CD4-positive, alpha-beta memory T cell (primary cell): ENCODE measurements at places on chromosomes 3 and 15.

DNA sequence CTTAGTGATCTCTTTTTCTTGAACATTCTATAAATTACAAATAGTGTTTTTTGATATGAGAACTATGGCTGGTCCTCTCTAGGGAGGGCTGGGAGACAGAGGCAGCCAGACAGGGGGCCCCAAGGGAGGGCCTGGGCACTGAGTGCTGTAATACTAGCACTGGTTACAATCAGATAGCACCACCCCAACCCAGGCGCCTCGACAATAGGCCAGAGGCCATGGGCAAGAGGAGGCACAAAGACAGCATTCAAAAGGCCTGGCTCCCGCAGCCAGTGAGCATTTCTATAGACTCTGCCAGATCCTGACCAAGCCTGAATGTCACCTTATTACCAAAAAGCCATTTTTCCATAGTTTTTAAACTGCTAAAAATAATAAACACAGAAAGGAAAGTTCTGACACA lies 158.5 kb downstream of the THRB start:
- no peak for DNase-seq

DNA sequence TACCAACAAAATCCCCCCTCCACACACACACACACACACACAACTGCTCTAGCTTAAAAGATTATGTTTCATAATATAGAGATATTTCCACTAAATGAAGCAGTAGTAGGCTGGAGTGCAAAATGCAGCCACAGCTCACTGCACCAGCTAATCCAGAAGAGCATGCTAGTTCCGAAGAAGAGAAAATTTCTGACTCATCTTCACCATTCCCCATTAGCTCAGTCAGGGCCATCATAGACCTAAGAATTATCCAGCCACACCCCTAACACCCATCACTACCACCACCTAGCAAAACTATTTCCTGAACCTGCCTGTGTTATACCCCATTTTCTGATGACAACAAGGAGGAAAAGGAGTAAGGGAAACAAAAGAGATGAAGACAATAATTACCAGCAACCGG lies 67.1 kb upstream of the UBE2E2 start:
- DNase-seq: no peak

- peak; percentile 3 for DNase-seq
Measured at GRCh38 chr3:171704002-171704401, 106.3 kb downstream of the PLD1 start.

- DNase-seq: no peak
Measured at GRCh38 chr3:171965067-171965712, 74.2 kb upstream of the FNDC3B start.

DNA sequence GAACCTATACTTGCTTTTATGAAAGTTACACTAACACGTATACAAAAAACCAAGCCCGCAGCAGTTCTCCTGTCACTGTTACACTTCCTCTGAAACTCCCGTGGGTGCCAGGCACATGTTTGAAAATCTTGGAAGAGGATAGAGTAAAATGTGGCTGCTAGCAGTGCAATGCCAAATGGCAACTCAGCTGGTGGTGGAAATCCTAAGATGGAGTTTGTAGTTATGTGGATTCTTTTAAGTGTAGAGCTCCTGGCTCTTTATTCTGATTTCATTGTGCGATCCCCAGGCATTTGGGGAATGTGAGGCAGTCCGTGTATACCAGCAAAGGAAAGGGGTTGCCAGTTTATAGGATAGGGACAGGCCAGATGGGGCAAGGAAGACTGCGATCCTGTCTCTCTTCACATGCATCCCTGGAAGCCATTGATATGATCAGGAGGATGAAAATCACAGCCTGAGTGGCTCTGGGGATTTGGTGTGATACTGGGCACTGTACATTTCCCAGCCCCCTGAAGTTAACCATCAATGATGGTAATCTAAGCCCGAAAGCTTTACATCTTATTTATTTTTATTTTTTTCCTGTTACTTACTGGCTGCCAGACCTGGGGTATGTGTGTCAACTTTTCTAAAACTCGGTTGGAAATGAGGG lies 1.1 kb downstream of the STAC start:
- DNase-seq: no peak

DNA sequence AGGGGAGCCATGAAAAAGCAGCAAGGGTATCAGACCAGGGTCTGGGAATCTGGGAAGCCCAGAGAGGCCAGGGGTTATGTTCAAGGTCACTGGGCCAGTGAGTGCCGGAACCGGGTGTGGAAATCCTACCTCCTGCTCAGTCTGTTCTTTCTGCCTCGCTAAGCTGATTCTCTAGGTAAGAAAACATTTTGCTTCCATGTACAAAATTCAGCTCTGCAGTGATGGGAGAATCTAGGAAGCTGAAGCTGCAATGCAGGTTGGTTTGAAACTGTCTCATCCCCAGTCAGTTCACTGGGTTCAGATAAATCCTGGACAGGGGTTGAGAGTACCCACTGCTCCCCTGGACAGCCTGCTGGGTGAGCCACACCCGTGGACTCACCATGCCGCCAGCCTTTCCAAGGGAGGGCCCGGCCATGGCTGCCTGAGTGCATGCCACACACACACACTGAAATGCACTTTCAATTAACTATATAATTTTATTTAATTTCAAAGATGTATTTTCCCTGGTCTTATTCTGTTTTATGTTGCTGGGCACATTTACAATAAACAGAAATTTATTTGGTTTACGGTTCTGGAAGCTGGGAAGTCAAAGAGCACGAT lies 108.4 kb downstream of the CORO2B start:
- no peak for DNase-seq

DNA sequence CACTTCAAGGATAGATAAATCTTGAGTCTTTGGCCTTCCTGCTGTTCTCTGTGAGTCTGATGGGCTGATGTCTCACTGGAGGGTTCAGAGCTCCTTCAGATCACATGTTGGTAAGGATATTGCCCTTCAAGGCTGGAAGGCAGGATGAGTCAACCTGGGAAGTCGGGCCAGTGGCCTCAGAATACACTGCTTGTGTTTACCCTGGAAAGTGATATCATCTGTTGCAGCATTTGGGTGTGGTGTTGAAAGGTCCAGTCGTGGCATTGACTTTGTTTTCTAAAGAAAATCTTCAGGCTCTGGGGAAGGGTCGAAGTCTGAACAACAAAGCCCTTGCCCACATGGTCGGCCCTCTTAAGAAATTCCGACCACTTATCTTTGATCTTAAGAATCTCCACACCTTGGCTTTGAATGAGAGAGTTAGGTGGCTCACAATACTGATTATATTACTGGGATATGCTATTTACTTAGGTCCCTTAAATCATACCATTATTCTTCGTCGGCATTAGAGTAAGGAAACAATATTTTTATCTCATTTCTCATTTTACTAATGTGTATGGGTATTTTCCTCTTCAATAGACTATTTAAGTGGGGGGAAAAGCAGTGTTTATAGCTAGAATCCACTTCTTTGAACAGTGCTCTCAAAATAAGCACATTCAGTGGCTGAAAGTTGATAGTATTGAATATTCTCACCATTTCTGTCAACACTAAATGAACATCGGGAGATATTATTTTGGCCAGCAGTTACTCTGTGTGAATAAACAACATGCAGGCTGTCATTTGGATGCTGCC lies 303.9 kb upstream of the RASGRP1 start:
- DNase-seq: no peak

GRCh38 chr3:52934630-52935530 lies 37.5 kb upstream of the STIMATE start:
- DNase-seq: peak; percentile 50

- no peak for DNase-seq
Measured at GRCh38 chr15:88623061-88623460, 1.9 kb downstream of the AEN start.

DNA sequence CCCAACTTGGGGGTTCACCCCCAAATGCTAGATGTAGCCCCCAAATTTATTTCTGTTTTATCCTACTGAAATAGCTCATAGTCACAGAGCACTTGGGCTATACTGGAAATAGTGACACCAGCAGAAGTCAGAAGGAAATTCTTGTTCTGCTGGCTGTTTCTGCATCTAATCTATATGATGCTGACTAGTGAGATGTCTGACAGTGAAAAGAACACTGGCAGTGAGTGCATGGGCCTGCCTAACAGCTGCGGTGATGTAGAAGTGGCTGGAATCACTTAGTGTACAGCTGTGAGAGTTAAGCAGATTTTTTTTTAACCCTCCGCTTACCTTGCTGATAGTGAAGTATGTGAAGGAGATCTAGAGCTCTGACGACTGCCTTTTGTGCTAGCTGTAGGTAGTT lies 14.0 kb downstream of the TTC14 start:
- no peak for DNase-seq

GRCh38 chr3:6716420-6716819 lies 144.5 kb upstream of the GRM7 start:
- DNase-seq: no peak

DNA sequence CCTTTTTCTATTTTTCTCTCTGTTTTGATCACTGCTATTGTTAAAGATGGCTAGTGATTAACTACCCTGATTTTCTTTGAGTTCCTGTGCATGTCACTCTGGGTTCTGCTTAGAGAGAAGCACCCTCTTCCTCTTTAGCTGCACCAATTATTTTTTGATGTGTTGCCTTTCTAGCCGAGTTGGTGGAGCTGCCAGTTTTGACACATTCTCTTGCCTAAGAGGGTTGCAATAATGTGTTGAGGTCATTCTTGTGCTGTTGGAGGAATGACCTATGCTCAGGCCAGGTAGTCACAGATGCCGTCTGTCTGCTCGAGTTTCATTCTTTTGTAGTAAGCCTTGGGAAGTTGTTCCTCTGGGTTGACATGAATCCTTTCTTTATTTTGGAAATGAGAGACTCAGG lies 84.6 kb upstream of the DPH6 start:
- DNase-seq: no peak
